ENCODE measurements at places on chromosomes 12 and 14.

GRCh38 chr12:128671528-128672042 lies 152.2 kb downstream of the SLC15A4 start:
- no peak for DNase-seq

GRCh38 chr12:2457933-2458414 lies 336.8 kb upstream of the FKBP4 start:
- no peak for DNase-seq

DNA sequence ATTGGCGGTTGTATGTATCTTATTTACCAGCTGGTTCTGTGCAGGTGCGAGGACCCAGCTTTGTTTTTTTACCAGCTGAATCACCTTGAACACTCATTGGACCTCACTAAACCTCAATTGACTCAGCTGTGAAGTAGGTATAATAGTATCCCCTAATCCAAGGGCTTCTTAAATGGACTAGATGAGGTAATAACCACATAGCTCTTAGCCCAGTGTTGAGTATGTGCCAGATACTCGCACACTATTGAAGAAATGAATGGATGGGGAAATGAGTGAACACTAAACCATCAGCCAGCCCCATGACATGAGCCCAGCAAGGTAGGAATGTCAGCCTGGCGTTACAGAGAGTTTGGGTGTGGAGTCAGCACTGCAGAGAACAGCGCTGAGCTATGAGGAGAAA lies 79.7 kb downstream of the RIMBP2 start:
- DNase-seq, result no peak

- peak; percentile 92 for DNase-seq
Observed at GRCh38 chr14:34875031-34875922, at the start of gene BAZ1A. TSS of gene BAZ1A (minus strand) at chr14:34875360. CDS start at chr14:34874604, 756 bp downstream.

- no peak for DNase-seq
Observed at GRCh38 chr12:131852551-131853299, 24.5 kb downstream of the MMP17 start.

DNA sequence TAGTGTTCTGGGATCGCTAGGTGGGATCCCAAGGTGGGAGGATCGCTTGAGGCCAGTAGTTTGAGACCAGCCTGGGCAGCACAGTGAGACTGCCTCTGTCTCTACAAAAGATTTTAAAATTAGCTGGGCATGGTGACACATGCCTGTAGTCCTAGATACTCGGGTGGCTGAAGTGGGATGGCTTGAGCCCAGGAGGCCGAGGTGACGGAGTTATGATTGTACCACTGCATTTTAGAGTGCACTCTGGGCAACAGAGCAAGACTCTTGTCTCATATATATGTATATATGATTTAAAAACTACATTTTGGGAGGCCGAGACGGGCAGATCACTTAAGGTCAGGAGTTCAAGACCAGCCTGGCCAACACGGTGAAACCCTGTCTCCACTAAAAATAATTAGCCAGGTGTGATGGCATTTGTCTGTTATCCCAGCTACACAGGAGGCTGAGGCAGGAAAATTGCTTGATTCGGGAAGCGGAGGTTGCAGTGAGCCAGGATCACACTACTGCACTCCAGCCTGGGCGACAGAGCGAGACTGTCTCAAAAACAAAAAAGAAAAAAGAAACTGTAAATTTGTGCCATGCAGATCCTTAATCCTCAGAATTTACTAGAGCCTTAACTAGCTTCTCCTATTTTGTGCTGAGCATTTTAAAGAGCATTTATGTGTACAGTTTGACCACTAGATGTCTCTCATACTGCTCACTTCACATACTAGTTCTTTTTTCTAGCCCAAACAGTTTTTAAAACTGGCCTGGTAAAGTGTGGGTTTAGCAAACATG lies 114.8 kb downstream of the MON2 start:
- no peak for DNase-seq

DNA sequence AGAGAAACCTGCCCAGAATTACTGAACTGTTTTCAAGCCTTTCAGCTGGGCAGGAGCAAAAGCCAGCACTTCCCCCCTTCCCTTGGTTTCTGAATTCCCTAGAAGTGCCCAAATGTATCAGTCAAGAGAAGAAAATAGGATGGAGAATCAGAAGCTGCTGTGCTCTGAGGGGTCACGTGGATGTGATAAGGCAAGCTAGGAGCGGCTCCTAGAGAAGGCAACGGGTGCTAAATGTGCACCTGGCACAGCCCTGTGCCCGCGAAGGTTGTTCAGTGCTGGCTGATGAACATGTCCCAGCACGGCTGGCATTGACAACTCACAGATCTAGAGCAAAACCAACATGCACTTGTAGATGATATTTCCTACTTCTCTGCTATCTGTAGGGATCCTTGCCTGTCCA lies 8.3 kb downstream of the EMG1 start:
- no peak for DNase-seq
